ENCODE measurements at places on chromosomes 5 and 9. TPM values are rescaled to one million over a fixed set of nuclear protein-coding genes. Genes with fewer than 3 reads are reported as not detected.

Gene PHF24
- total RNA-seq: 0.30 TPM

- H3K36me3 ChIP-seq: no peaks in the 10 kb centered on the region
- no peak overlapping the region for H3K27ac ChIP-seq
- no peaks in the 10 kb centered on the region for H3K4me1 ChIP-seq
These were observed 108.6 kb downstream of the ACER2 start for GRCh38 chr9:19517202-19517942.

DNA sequence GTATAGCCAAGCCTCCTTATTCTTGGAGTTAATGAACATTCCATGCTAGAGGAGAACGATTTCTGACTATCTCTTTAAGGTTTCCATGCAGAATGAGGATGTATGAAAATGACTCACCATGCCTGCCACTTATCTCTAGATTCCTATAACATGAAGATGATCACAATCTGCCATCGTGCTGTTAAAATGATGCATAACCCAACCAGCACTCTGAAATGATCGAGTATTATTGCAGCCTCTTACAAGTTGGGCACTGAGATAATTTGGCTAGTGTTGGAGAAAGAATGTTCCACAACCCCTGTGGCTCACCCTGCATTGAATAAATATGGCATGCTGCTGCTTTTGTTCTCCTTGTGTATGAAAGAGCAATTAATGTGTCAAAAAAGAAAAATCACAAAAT is 1143.6 kb upstream of the WWC1 start:
- peaks cover 14% of the 10 kb centered on the region for H3K27me3 ChIP-seq
- H3K4me3 ChIP-seq: no peak overlapping the region
- no peaks in the 10 kb centered on the region for H3K4me1 ChIP-seq

DNA sequence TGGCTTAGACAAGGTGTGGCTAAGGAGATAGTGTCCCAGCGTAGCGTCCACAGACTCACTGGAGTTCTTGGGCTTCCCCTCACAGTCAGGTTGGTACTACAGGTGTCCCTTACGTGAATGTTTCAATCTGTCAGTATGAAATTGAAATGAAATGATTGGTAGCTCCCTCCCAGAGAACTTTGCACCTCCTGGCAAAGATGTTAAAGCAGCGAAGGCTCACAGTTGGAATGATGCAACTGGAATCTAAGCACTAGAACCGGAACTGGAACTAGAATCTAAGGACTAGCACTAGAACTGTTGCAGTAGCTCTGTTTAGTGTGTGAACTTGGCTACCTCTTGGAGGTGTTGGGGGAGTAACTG is 1.1 kb downstream of the SLC31A1 start:
- no peaks in the 10 kb centered on the region for H3K27me3 ChIP-seq
- DNase-seq: no peak
- H3K36me3 ChIP-seq: peaks cover 2% of the 10 kb centered on the region
- peak overlapping the region; percentile 91 for H3K4me3 ChIP-seq
- peaks cover 53% of the 10 kb centered on the region for H3K4me1 ChIP-seq

Gene FANCC
- total RNA-seq: 9.3 TPM

GRCh38 chr9:138074516-138074915 is 196.9 kb downstream of the CACNA1B start:
- H3K36me3 ChIP-seq: peaks cover 1% of the 10 kb centered on the region
- H3K4me1 ChIP-seq: no peaks in the 10 kb centered on the region
- no peak overlapping the region for H3K27ac ChIP-seq
- no peak for DNase-seq

DNA sequence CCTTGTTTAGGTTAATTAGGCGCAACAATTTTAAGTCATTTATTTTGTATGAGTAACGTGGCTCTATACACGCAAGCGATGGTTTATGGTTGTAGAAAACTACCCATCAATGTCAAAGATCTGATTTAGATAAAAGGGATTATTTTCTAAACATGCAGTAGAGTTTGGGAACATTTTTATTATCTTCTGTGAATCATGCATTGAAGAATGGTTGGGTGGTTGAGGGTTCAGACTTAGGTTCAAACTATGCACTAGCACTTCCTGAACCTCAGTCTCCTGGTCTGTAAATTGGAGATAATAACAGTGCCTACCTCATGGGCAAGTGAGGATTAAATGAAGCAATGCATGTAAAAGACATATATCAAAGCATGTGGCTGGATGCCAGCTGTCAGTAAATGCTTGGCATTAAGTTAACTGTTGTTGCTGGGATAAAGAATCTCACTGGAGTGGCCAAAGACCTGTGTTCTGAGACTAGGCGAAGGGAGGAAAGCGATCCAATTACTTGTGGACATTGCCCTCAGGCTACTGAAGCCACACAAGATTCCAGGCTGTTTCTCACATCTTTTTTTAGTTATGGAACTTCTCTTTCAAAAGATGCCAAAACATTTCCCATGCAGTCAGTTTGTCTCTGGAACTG is 1.1 kb upstream of the OTULINL start:
- peak overlapping the region; percentile 3 for H3K27ac ChIP-seq
- H3K36me3 ChIP-seq: no peaks in the 10 kb centered on the region
- no peak for DNase-seq
- peak overlapping the region; percentile 66 for H3K4me3 ChIP-seq

- no peak overlapping the region for H3K27ac ChIP-seq
- H3K4me1 ChIP-seq: no peaks in the 10 kb centered on the region
- no peaks in the 10 kb centered on the region for H3K36me3 ChIP-seq
- H3K27me3 ChIP-seq: peaks cover 2% of the 10 kb centered on the region
These were observed 377.4 kb downstream of the PTPRD start for GRCh38 chr9:10235376-10235775.

GRCh38 chr9:111985315-111985714 is 88.7 kb downstream of the UGCG start:
- no peak overlapping the region for H3K4me3 ChIP-seq
- peaks cover 2% of the 10 kb centered on the region for H3K27me3 ChIP-seq
- peaks cover 5% of the 10 kb centered on the region for H3K4me1 ChIP-seq

DNA sequence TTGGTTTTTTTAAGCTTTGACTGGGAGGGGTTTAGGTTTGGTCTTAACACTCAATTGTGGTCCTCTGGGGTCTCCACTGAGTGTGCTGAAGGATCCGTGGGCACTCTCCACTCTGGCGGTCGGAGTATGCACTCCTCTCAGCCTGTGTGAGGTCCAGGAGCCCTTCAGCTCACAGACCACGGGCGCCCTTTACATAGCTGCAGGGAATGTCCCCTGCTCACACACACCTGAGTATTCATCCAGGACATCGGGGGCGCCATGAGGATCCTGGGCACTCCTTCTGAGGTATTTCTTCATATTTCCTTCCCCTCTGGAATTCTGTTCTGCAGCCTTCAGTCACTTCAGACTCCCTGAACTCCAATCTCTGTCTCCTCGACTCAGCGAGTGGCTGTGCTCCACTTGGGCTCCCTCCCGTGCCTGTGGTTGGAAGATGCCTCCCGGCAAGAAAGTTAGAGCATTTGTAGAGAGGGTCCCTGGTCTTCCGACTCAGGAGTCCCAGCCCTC is 12.5 kb downstream of the TRIP13 start:
- peak; percentile 37 for DNase-seq
- no peaks in the 10 kb centered on the region for H3K27me3 ChIP-seq
- peaks cover 3% of the 10 kb centered on the region for H3K36me3 ChIP-seq

- no peaks in the 10 kb centered on the region for H3K27me3 ChIP-seq
- H3K4me1 ChIP-seq: peaks cover 25% of the 10 kb centered on the region
- H3K4me3 ChIP-seq: no peak overlapping the region
- H3K36me3 ChIP-seq: peaks cover 8% of the 10 kb centered on the region
- H3K27ac ChIP-seq: no peak overlapping the region
- no peak for DNase-seq
These were observed 84.4 kb downstream of the RAPGEF6 start for GRCh38 chr5:131550606-131551005.

Gene GDNF
- total RNA-seq: 0.69 TPM

DNA sequence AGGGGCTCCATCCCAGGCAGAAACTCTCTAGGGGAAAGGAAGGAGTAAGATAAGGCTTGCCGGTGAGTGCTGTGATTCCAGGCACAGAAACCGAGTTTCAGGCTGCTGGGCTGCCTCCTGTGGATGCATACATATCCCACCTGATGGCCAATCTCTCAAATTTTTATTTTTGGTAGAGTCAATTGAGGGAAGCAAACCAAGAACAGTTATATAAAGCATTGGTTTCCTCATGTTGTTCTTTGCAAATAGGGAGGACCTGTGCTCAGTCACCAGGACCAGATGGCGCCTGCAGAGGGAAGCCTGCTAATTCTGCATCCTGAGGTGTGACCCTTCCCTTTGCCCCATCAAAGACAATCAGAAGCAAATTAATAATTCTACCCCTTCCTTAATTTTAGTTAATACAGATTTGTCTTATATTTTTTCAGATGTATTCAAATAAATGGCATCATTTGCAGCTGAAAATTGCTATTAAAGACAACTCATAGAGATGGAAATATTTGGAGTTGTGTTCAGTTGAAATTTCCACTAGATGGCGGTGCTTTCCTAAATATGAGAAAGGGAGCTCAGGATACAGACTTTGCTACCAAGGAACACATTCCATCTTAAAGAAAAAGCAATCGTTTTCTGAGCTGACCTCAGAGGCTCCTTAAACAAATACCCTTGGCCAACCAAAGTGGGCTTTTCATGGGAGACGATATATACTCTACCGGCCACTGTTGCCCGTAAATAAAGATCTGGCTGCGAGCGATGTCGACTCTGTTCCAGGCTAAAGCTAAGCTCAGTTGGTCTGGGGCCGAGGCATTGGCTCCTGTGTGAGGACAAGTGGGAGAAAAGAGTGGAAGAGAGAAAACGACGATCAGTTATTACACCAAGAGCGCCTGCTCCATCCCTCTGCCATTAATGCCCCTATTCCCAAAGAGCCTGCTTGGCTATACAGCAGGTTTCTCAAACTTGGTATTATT is 225.7 kb upstream of the KLF9 start:
- no peak for DNase-seq
- H3K36me3 ChIP-seq: no peaks in the 10 kb centered on the region

GRCh38 chr5:78809444-78809843 is 160.9 kb upstream of the LHFPL2 start:
- H3K4me1 ChIP-seq: peaks cover 59% of the 10 kb centered on the region
- H3K4me3 ChIP-seq: no peak overlapping the region
- no peaks in the 10 kb centered on the region for H3K27me3 ChIP-seq
- no peak overlapping the region for H3K27ac ChIP-seq

GRCh38 chr5:96963267-96963666 is 27.4 kb downstream of the LNPEP start:
- H3K27me3 ChIP-seq: no peaks in the 10 kb centered on the region
- H3K4me3 ChIP-seq: no peak overlapping the region
- peaks cover 47% of the 10 kb centered on the region for H3K4me1 ChIP-seq
- DNase-seq: no peak
- no peaks in the 10 kb centered on the region for H3K36me3 ChIP-seq
- H3K27ac ChIP-seq: peak overlapping the region; percentile 77

- peaks cover 27% of the 10 kb centered on the region for H3K36me3 ChIP-seq
- H3K27ac ChIP-seq: peak overlapping the region; percentile 39
- no peaks in the 10 kb centered on the region for H3K27me3 ChIP-seq
These were observed 47.2 kb downstream of the NIPAL4 start for GRCh38 chr5:157506981-157507780.

- peaks cover 21% of the 10 kb centered on the region for H3K27me3 ChIP-seq
- H3K36me3 ChIP-seq: no peaks in the 10 kb centered on the region
- H3K4me3 ChIP-seq: no peak overlapping the region
- H3K4me1 ChIP-seq: no peaks in the 10 kb centered on the region
- H3K27ac ChIP-seq: no peak overlapping the region
- DNase-seq: no peak
These were observed 30.6 kb upstream of the PPP1R2B start for GRCh38 chr5:156819537-156819936.

Gene PCDHA6
- total RNA-seq: 23.5 TPM

GRCh38 chr5:14063691-14064090 is 79.5 kb upstream of the TRIO start:
- no peak for DNase-seq
- H3K27ac ChIP-seq: no peak overlapping the region
- no peaks in the 10 kb centered on the region for H3K36me3 ChIP-seq
- H3K4me3 ChIP-seq: no peak overlapping the region
- H3K27me3 ChIP-seq: no peaks in the 10 kb centered on the region

Gene SPAAR
- 0.70 TPM for total RNA-seq

DNA sequence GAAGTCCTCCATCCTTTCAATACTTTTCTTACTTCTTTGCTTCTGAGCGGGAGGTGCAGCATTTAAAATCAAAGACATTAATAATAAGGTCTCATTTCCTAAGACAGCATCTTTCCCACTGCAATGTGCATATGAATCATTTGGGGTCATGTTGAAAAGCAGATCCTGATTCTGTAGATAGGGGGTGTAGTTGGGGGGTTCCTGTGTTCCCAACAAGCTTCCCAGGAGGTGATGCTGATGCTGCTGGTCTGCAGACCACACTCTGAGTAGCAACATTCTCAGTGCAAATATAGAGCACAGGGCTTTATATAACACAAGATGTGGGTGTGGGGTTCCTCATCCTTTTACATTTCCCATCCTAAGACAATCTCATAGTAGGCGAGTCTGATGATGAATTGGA is 126.5 kb upstream of the PALM2AKAP2 start:
- H3K4me1 ChIP-seq: peaks cover 7% of the 10 kb centered on the region
- no peak for DNase-seq
- no peak overlapping the region for H3K27ac ChIP-seq
- H3K4me3 ChIP-seq: no peak overlapping the region
- no peaks in the 10 kb centered on the region for H3K36me3 ChIP-seq

DNA sequence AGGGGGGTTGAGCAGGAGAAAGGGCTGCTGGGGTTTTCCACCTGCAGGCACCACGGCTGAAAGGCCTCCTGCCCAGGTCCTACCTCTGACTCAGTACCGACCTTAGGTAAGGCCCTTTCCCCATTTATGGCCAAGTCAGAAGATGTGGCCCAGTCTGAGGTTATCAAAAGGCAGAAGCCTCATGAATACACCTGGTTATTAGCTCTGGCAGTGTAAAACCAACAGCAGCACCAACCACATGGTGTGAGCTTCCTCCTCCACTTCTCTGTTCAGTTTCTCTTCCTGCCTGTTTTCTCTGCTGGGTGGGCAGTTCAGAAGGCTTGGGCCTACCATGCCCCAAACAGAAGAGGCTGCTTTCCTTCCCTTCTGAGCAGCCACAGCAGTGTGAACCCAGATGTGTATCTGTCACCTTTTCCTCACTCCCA is 86.9 kb downstream of the UGCG start:
- peaks cover 2% of the 10 kb centered on the region for H3K27me3 ChIP-seq
- H3K4me1 ChIP-seq: peaks cover 5% of the 10 kb centered on the region
- no peak for DNase-seq
- H3K36me3 ChIP-seq: no peaks in the 10 kb centered on the region

DNA sequence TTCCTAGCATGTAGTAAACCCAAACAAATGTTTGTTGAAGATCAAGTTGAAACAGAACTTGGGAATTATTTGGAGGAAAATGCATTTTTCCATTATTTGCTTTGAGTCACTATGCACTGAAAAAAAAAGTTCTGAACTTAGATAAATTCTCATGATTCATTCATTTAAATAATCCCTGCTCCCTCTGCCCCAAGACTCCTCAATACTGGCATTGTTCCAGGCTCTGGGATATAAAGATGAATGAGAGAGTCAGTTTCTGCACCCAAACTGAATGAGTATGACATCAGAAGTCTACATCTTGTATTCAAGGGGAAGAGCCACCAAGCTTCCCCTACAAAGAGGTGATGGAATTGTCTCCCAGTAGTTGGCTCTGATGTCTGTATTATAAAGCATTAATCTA is 123.9 kb downstream of the SEC61B start:
- H3K27me3 ChIP-seq: no peaks in the 10 kb centered on the region
- H3K36me3 ChIP-seq: no peaks in the 10 kb centered on the region
- DNase-seq: no peak

GRCh38 chr9:123834889-123835562 is 94.9 kb downstream of the DENND1A start:
- H3K36me3 ChIP-seq: peaks cover 2% of the 10 kb centered on the region
- peak overlapping the region; percentile 45 for H3K27ac ChIP-seq
- H3K4me3 ChIP-seq: peak overlapping the region; percentile 52
- H3K4me1 ChIP-seq: peaks cover 15% of the 10 kb centered on the region
- DNase-seq: no peak
- H3K27me3 ChIP-seq: no peaks in the 10 kb centered on the region

Gene CAVIN4
- total RNA-seq: 0.46 TPM

GRCh38 chr5:150582241-150583109 is 58.0 kb upstream of the SYNPO start:
- no peaks in the 10 kb centered on the region for H3K27me3 ChIP-seq
- peak overlapping the region; percentile 55 for H3K27ac ChIP-seq
- no peaks in the 10 kb centered on the region for H3K36me3 ChIP-seq

Gene PCDHGA11
- total RNA-seq: 1.3 TPM
